ENCODE measurements at places on chromosomes 2 and 18. TPM values are rescaled to one million over a fixed set of nuclear protein-coding genes. Genes with fewer than 3 reads are reported as not detected.

RNF152 gene
- 27.5 TPM for total RNA-seq

- no peak for DNase-seq
- no peak overlapping the region for H3K4me3 ChIP-seq
- H3K27ac ChIP-seq = no peak overlapping the region
- H3K36me3 ChIP-seq = no peaks in the 10 kb centered on the region
Observed at GRCh38 chr2:59276033-59276432, 1034.9 kb upstream of the FANCL start.

DNA sequence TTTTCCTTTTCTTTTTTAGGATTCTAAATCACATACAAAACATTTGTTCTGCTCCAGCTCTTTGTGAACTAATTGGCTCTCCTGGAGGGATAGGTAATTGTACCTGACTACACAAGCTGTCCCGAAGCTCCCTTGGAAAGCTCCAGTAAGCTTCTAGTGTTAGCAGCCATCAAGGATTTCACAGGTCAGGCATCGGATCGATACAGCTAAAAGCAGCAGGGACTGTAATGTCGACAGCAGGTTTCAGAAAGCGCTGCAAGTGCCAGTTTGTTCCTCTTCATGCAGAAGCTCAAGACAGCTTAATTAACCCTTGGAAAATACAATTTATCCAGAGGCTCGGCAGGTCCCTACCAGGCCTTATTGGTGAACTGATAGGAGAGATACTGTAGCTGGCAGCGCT, 87.2 kb upstream of the VRK2 start:
- no peak overlapping the region for H3K27ac ChIP-seq
- H3K36me3 ChIP-seq = no peaks in the 10 kb centered on the region
- H3K4me1 ChIP-seq = no peaks in the 10 kb centered on the region
- no peaks in the 10 kb centered on the region for H3K27me3 ChIP-seq
- H3K4me3 ChIP-seq = no peak overlapping the region

RBM44 gene
- 0.44 TPM for total RNA-seq

G6PC2 gene
- total RNA-seq = not detected

DNA sequence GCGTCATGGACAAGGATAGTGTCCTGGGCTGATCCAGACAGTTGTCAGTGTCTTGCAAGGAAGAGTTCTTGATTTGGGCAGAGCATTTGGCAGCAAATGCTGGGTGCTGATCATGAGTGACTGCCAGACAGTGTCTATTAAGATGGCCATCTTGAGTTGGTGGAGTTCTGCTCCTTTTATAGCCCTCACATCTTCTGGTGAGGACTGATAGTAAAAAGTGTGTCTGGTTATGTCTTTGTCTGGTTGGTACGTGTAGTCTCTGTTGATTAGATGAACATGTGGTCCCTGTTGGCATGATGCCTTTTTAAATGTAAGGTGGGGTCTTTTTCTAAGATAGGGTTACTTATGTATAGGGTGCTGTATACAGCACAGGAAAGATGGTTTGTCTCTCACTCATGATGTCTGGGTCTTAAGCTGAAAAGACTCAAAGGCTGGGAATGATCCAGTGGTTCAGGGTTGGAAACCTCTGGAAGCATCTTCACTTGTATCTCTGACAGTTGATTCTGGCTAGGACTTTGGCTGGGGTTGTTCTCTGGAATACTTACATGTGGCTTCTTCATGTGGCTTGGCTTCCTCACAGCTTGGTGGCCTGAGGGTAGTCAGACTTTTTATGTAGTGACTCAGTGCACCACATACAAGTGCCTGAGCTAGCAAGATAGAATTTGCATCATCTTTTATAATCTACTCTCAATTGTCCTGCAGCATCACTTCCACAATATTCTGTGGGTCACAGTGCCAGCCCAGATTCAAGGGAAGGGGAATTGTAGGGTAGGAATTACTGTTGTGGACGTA, 11.8 kb downstream of the MTX2 start:
- H3K27ac ChIP-seq = no peak overlapping the region
- no peaks in the 10 kb centered on the region for H3K27me3 ChIP-seq
- no peak for DNase-seq
- no peak overlapping the region for H3K4me3 ChIP-seq

Measured in endothelial cell of umbilical vein (primary cell).